Stimulated activated CD4-positive, alpha-beta T cell treated with anti-CD3 and anti-CD28 coated beads, Interleukin-15, amount 100 ng/mL, for 1 hour (primary cell): ENCODE measurements at places on chromosomes 6 and 20.
A peak's percentile ranks its signal among the peaks of the same experiment; 100 is the strongest.

DNA sequence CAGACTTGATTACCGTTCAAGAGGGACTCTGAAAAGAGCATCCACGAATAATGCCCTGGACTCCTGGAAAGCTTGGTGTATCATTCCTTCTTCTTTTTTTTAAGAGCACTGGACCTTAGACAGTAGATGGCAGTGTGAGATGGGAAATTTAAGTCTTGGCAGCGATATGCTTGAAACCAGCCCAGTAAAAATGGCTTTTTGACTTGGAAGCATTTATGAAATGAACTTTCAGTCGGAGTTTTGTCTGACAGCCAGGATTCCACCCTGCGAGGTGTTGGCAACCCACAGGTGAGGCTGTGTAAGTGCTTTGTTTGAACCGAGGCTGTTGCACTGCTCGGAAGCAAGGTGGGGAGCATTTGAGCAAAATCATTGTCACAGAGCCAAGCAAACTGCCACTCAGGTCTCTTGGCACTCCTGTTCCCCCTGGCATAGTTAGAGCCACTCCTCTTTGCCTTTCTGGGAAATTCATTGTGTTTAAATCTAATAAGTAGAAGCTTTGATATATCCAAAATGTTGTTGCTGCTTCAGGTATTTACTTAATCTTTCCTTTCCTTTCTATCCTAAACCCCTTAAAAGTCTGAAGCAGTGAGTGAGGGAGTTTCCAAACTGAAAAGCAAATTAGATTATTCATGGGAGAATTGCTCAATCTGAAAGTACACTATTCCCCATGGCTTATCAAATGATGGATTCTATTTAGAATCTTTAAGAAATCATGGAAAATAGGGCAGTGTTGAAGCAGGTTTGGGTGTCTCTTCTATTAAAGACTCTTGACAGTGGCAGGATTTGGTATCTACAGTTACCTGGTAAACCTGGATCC is 272.8 kb upstream of the SLC35B3 start:
- no peak for DNase-seq

DNA sequence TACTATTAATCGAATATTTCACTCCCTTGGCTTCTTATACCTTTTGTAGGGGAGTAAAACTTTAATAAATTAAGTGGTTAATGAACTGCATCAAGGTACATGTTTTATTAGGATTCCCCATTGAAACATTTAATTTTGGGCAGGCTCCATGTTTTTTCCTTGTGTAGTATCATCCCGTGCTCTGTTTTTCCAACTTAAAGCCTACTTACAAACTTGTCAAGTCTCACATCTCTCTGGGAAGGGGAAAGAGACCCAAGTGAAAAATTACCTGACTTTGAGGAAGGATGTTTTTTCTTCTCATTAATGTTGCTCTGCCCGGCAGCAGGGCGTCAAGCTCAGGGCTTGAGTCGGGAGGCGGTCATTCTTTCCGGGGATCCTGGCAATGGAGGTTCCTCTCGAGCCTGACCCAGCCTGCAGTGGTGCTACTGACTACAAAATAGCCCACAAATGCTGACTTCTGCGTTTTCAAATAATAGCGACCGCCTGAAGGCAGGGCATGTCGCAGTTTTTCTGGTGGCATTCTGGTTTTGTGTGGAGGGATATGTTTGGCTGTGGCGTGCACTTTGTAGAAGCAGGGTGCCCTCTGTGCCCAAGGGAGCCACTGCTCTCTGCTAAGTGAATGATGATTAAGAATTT is 2.4 kb downstream of the DSP start:
- DNase-seq: no peak

- no peak for DNase-seq
Measured at GRCh38 chr6:109579361-109579760, 96.3 kb upstream of the ZBTB24 start.

DNA sequence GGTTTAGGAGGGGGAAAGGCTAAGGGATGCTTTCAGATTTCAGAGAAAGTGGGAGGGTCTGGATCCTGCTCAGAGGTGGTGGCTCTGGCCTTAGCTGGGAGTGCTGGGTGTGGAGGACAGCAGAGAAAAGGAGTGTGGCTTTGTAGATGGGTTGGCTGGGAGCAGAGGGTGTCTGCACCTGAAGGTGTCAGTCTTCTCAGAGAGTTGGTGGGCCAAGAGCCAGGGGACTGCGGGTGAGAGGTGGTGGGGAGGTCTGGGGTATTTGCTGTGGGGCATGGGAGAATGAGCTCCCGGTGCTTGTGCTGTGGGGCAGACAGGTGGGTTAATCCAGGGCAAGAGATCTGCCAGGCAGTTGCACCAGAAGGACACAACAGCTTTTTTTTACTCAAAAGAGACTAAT is 67.4 kb downstream of the TOX2 start:
- DNase-seq: no peak

DNA sequence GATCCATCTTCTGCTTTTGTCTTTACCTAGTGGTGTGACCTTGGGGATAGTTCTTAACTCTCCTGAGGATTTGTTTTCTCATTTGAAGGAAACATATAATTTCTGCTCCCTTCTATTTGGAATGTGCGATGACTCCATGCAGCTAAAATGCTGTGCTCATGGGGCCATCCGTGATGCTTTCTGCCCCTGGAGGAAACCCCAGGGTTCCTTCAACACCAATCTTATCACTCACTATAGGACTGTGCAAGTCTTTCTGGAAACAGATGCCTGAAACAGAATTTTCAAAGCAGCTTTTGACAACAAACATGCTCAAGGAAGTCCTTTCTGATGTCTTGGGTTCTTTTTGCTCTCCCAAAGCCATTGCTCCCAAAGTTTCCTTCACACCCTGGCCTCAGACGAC is 128.8 kb upstream of the GGTLC1 start:
- DNase-seq: no peak

- no peak for DNase-seq
Measured at GRCh38 chr20:48051794-48052474, 266.7 kb upstream of the SULF2 start.

- DNase-seq: no peak
Measured at GRCh38 chr6:18080544-18080943, 41.9 kb downstream of the NHLRC1 start.

DNA sequence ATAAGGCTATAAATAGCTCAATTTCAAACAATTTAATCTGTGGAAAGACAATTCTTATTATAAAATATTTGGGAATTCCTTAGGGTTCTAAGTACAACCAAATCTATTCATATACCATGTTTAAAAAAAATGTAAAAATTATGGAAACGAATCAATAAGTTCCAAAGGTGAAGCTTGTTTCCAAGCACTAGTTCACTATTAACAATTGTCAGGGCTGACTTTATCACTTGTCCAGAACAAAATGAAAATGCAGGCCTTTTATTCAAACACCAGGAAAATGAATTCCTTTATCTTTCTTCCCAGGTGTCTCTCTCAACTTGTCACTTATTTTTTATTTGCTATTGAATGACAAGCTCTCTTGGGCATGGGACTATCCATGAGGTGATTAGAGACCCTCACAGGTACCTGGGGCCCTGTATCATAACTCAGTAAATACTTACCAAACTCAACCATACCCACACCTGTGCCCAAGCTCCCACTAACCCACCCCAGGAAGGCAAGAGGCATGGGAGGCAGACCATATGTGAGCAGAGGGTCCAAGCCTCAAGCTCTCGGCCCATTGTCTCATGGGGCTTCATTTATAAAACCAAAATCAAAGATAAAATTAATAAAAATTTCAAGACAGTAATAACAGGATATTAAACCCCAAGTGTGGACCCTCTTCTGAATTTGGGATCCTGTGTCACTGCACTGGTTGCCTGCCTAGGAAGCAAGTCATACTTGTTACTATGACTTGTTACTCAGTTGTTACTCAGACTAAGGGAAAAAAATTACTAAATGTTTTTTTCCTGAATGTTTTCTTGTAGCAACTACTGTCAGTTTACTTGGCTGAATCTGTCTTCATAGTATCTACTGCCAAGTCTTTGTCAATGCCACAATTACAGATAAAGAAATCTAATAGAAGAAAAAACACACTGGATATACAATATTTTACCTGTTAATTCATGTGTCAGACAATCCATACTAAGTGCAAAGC is 54.7 kb downstream of the PTPRK start:
- no peak for DNase-seq

GRCh38 chr20:51446656-51447055 is 95.9 kb downstream of the NFATC2 start:
- DNase-seq: no peak

- DNase-seq: no peak
Measured at GRCh38 chr6:14932485-14933182, 313.2 kb upstream of the JARID2 start.

DNA sequence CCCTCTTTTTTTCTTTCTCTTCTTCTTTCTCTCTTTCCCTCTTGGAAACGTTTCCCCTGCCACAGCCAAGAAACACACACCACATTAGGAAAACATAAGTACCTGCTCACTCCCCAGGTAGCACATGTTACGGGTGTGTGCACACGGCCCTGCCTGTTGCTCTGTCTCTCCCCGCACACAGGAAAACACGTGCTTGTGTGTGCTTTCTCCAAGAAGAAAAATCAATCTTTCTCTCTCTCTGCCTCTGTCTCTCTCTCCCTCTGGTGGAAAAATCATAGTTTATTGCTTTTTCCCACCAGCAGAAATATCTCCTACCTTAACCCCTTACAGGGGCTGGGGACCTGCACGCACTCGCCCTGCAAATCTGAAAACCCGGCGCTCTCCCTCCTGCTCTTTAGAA is 102.3 kb downstream of the EDN3 start:
- DNase-seq: no peak

DNA sequence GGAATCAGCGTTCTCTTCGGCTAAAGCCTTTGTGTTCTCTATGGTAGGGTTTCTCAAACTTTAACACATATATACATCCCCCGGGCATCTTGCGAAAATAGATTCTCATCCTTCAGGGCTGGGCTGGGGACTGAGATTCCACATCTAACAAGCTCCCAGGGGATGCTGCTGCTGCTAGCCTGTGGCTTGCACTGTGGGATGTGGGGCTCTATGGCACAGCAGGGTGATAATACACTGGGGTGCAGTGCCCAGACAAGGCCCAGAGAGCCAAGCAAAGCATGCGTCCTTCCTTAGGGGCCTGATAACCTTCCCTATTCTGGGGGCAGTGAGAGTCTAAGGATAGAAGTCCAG is 102.0 kb downstream of the LAMP5 start:
- no peak for DNase-seq

DNA sequence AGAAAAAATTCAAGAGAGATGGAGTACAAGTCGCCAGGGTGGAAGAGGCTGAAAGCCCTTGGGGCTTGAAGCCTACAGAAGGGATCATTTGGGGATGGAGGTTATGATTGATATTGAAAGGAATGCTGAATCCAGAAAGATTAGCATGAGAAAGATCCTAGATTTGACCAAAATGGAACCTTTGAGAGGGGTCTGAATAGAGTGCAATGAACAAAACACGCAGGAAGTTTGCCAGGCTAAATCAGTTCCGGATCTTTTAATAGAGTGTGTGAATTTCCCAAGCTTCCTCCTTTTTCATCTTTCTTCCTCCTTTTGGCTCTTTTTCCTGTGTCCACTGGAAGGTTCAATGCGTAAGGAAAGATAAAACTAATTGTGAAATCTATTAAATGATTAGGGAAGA is 15.3 kb downstream of the IPCEF1 start:
- DNase-seq: no peak

- DNase-seq: no peak
Measured at GRCh38 chr6:112501705-112502104, 154.6 kb downstream of the RFPL4B start.

- no peak for DNase-seq
Measured at GRCh38 chr6:217048-217659, 75.1 kb upstream of the DUSP22 start.

GRCh38 chr6:315921-316752 is 23.9 kb downstream of the DUSP22 start:
- DNase-seq: no peak

- DNase-seq: no peak
Measured at GRCh38 chr6:100260584-100260983, 204.1 kb downstream of the SIM1 start.

DNA sequence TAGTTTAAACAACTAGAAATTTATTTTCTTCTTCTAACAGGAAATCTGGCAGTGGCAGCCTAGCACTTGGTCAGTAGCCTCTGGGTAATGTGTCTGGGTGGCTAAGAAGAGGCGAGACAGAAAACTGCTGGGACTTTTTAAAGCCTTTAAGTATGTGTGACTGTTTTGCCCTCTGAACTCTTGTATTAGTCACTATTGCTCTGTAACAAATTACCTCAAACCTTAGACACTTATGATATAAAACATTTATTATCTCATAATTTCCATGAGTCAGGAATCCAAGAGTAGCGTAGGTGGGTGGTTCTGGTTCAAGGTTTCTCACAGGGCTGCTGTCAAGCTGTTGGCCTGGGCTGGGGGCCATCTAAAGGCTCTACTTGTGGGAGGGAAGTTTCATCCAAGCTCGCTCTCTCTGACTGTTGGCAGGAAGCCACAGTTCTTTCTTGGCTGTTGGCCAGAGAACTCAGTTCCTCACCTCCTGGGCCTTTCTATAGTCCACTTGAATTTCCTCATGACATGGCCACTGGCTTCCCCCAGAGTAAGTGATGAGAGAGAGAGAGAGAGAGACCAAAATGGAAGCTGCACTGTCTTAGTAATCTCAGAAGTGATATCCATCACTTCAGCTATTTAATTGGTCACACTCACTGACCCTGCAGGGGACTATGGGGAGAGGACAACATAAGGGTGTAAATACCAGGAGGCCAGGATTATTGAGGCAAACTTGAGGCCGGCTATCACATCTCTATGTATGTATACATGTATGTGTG is 17.4 kb upstream of the TBC1D22B start:
- DNase-seq: peak; percentile 24

DNA sequence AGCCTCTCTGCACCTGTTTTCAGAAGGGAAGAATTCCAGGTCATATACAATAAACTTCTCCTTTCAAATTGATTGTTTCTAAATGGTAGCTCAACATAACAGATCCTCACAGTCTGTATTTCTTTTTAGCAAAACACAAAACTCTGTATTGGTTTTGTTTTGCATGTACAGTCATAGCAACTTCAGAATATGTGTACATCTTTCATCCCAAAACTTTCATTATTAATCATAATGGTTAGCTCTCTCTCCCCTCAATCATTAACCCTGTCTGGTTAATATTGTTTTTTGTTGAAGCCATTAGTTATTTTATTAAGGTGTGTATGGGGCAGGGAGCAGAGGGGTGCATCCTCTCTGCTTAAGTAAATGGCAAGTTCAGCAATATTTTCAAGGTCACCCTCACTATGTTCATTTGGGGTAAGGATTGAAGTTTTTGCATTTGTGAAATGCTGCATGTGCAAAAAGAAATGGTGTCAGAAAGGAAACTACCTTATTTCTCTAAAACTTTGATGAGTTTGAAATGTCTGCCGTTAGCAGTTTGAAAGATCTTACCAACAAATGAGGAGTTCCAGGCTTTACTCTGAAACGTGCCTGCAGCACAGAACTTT is 136.8 kb upstream of the BTBD3 start:
- no peak for DNase-seq

- no peak for DNase-seq
Measured at GRCh38 chr6:29489286-29489685, 1.5 kb upstream of the MAS1L start.

DNA sequence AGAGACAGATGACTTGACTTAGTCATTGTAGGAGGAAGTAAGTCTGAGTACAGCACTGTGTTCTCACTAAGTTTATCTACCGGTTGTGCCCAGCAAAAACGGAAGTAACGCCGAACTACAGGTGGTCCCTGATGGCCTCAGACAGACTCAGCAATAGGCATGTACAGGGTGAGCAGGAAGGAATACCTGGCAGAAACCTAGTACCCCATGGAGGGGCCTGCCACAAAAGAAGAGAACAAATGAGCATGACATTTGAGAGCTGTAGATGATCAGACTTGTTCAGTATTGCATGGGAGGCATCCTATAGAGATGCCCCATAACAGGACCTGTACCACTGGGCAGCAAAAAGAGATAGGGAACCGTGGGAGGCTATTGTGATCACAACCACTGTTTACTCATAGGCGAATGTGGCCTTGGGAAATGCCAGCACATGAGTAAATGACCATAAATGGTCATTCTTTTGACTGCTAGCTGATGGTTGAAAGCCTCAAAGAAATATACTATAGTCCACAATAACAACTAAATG is 106.4 kb upstream of the TAB2 start:
- no peak for DNase-seq
